ENCODE measurements at places on chromosomes 11 and 22. TPM values are rescaled to one million over a fixed set of nuclear protein-coding genes. Genes with fewer than 3 reads are reported as not detected.

- no peak for ATAC-seq
Observed at GRCh38 chr11:7600205-7600775, 73.0 kb downstream of the CYB5R2 start.

Gene GGT1
- total RNA-seq = 82.4 TPM

Gene WT1
- total RNA-seq = not detected

Gene FJX1
- total RNA-seq = 0.48 TPM

Gene CFAP300
- total RNA-seq = not detected

DNA sequence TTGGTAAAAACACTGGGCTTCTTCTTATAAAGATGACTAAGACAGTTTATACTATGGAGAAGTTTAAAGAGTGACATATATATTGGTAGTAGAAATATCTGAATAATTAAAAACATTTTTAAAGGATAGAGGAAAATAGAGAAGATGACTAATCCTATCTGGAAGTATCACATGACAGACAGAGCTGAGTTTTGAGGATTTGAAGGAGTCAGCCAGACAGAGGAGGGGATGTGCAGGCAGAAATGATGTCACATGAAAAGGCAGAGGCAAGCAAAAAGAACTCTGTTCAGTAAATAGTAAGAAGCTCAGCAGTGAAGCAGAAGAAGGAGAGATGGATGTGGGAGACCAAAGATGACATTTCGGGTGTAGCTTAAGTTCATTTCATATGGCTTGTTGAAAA lies 1.6 kb downstream of the OR10A2 start:
- ATAC-seq = no peak

Gene ZP1
- not detected for total RNA-seq

DNA sequence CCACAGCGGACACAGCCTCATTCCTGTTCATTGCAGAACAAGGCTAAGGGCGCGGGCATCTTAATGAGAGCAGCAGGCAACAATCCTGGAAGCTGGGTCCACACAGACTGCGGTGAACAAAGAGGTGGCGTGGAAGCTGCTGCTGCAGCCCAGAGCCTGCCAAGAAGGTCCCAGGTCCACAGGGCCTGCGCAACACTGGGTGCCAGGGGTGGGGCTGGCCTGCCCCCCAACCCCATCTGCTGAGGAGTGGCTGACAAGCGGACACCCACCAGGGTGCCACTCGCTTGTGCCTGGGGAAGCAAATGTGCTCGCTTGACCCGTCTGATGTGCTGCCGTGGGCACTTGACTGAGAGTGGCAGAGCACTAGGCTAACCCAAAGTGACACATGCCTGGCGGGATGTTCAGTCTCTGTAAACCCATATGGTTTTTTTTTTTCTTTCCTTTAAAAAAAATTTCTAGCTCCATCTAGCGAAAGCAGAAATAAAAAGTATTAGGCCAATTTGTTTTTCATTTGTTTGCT lies 83.2 kb upstream of the PITPNB start:
- ATAC-seq = no peak

GRCh38 chr11:85316967-85317366 lies 310.2 kb downstream of the DLG2 start:
- no peak for ATAC-seq

Gene SUSD2
- 1.5 TPM for total RNA-seq

Gene CDC42BPG
- total RNA-seq = 0.37 TPM

GRCh38 chr22:31139866-31140716 lies at the start of gene PLA2G3:
Gene PLA2G3 (minus strand): TSS chr22:31140508. CDS start chr22:31140354, 154 bp downstream.
- no peak for ATAC-seq

Gene ADM2
- total RNA-seq = 1.3 TPM

Gene TCN1
- total RNA-seq = not detected

- no peak for ATAC-seq
Observed at GRCh38 chr11:117535850-117536411, 208.3 kb downstream of the CEP164 start.

DNA sequence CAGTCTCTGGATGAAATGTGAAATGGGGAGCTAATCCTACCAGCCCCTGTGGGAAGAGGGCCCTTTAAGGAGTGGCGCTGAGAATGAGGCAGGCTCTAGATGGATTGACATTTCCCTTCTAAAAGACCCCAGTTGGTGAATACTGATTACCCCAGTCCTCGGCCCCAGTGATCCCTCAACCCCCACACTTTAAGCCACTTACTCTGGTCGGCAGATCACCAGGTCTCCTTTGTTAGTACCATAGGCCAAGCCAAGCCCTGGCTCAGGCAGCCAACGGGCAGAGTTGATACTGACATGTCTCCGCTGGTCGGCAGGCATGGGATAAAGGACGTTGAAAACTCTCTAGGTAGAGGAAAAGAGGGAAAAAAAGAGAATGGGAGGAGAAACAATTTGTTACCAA lies 26.1 kb upstream of the CHRM4 start:
- no peak for ATAC-seq

- ATAC-seq = no peak
Observed at GRCh38 chr11:98549571-98549970, 471.2 kb upstream of the CNTN5 start.

GRCh38 chr11:36672815-36673450 lies 74.9 kb upstream of the RAG2 start:
- no peak for ATAC-seq

Measured in activated T-helper 17 cell treated with anti-CD3 and anti-CD28 coated beads, Interleukin-2, amount 50 U/mL, for 72 hours (primary cell).